ENCODE measurements at places on chromosomes 3 and 15. TPM values are rescaled to one million over a fixed set of nuclear protein-coding genes. Genes with fewer than 3 reads are reported as not detected.

Gene SHC4
- total RNA-seq = 2.9 TPM

Gene SPINT1
- not detected for total RNA-seq

Gene PIK3CB
- 5.7 TPM for total RNA-seq

Gene GMPS
- 79.4 TPM for total RNA-seq

Gene PRSS50
- not detected for total RNA-seq

DNA sequence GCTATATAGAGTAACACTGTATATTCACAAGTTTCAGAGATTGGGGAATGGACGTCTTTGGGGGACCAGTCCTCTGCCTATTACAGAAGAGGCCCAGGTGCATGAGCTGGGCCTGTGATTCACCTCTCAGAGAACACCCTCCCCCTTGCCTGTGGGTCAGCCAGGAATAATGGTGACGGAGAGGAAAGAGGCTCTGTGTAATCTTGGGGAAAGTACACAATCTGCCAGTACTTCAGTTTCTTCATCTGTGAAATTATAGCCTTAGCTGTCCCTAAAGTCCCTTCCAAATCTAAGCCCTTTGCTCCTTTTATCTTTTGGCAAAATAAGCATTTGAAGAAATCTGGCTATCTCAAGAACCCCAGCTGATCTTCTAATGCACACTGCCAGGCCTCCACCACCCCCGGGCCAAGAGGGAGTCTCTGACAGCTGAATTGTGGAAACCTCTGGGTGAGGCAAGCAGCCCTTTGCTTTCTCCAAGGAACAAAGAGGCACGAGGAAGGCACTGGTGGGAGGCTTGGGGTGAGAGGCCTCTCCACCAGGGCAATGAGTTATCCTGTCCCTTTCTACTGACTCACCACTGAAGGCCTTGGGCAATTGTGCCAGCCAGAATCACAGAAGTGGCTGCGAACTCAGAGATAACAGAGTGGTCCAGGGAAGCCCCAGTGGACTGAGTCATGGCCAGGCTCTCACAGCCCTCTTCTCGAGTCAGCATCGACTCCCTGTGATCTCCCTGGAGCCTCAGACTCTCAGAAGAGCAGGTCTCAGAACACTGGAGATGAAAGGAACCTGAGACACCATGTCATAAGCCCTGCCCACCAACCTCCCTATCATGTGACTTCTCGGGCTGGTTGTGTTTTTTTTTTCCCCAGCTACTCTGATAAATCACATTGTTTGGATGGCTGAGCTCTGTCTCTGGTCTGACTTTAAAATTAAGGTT, 31.8 kb downstream of the CCNL1 start:
- peaks cover 63% of the 10 kb centered on the region for H3K4me1 ChIP-seq
- no peaks in the 10 kb centered on the region for H3K27me3 ChIP-seq

DNA sequence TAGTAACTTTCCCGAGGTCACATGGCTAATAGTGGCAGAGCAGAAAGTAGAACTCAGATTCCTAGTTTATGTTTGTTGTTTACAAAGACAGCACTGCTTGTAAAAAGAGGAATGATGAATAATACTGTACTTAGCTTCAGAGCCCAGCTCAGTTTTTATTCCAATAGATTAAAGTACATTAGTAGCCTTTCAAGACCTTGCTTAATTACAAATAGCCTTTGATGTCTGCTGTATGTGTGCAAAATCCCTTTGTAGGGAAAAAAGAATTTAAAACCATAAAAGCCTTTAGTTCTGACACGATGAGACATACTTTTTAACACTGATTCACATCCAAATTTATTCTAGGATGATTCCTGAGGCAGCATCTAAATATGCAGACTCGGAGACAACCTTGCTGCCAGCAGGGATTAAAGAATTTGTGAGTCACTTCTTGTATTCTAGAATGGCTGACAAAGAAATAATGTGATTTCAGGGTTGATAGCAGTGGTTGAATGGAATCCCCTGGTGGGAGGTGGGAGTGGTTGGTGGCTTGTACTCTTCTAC, 324.2 kb upstream of the TGFBR2 start:
- peak overlapping the region; percentile 44 for H3K27ac ChIP-seq
- peak; percentile 61 for DNase-seq
- H3K36me3 ChIP-seq = no peaks in the 10 kb centered on the region
- H3K4me1 ChIP-seq = peaks cover 38% of the 10 kb centered on the region
- no peaks in the 10 kb centered on the region for H3K27me3 ChIP-seq
- H3K4me3 ChIP-seq = no peak overlapping the region

DNA sequence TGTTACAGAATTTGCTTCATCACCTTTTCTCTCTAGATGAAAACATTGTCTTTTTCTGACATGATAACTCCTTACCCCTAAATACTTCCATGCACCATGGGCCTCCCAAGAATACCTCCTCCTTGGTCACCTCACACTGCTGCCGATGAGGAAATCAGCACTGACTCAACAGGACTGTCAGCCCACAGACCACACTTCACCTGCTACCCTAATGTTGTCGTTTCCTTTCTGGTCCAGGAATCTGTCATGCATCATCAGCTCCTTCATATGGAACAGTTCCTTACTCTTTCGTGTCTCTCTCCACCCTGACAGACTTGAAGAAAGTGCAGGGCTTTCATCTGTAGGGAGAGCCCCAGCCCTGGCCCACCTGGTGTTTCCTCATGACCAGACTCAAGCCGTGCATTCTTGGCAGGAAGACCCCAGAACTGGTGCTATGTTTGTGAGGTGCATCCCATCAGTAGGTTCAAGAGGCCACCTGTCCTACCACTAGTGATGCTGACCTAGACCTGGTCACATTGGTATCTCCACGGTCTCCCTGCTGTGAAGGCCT, 41.1 kb upstream of the PLXNA1 start:
- peaks cover 27% of the 10 kb centered on the region for H3K4me1 ChIP-seq
- no peak for DNase-seq
- no peak overlapping the region for H3K27ac ChIP-seq
- H3K36me3 ChIP-seq = no peaks in the 10 kb centered on the region
- no peaks in the 10 kb centered on the region for H3K27me3 ChIP-seq

- H3K4me1 ChIP-seq = no peaks in the 10 kb centered on the region
- DNase-seq = no peak
- no peak overlapping the region for H3K4me3 ChIP-seq
- no peaks in the 10 kb centered on the region for H3K36me3 ChIP-seq
- H3K27ac ChIP-seq = no peak overlapping the region
These were observed 255.7 kb downstream of the CHL1 start for GRCh38 chr3:452221-452620.

DNA sequence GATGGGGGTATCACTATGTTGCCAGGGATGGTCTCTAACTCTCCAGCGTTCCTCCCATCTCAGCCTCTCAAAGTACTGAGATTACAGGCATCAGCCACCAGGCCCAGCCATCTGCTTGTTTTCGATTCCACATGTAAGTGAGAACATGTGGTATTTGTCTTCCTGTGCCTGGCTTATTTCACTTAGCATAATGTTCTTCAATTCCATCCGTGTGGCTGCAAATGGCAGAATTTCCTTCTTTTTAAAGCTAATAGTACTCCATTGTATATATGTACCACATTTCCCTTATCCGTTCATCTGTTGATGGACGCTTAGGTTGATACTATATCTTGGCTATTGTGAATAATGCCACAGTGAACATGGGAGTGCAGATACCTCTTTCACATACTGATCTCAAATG, 70.6 kb downstream of the ASB7 start:
- no peaks in the 10 kb centered on the region for H3K27me3 ChIP-seq
- no peak overlapping the region for H3K4me3 ChIP-seq
- no peaks in the 10 kb centered on the region for H3K36me3 ChIP-seq
- peaks cover 23% of the 10 kb centered on the region for H3K4me1 ChIP-seq
- DNase-seq = no peak

GRCh38 chr3:55955891-55956477, 468.9 kb upstream of the WNT5A start:
- H3K4me1 ChIP-seq = peaks cover 31% of the 10 kb centered on the region
- no peak overlapping the region for H3K4me3 ChIP-seq
- H3K27me3 ChIP-seq = no peaks in the 10 kb centered on the region

DNA sequence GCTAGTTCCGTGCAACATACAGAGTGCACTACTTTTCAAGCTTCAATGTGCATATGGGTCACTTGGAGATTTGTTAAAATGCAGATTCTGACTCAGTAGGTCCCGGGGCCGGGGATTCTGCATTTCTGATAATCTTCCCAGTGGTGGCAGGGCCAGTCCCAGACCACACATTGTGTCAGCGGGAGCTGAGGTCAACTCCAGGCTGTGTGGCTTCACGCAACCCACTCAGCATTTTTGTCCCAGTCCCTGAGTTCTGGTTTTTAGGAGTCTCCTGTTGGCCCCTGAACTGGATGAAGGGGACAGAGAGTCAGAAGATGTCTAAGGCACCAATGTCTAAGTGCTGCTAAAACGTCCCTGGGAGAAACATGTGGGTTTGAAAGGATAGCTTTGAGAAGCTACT, 26.1 kb upstream of the CCDC174 start:
- H3K36me3 ChIP-seq = peaks cover 3% of the 10 kb centered on the region
- peak; percentile 54 for DNase-seq
- peaks cover 72% of the 10 kb centered on the region for H3K4me1 ChIP-seq
- H3K4me3 ChIP-seq = no peak overlapping the region

DNA sequence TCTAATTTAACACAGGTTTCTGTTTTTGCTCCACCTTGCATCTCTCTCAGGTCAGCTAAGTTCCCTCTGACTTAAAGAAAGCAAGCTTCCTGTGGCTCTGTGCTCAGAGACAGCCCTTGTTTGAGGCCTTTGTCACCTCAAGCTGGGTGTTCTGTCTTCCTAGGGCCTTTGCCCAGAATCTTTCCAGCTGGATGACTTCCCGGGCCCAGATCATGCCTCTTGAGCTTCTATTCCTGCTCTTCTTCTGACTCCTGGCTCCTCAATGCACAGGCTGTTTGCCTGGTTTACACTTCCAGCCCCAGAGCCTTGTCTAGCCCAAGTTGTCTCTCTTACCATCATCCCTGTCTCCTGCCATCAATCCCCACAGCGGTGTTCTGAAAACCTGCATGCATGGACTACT, 300.6 kb downstream of the VPS13C start:
- DNase-seq = no peak
- H3K36me3 ChIP-seq = no peaks in the 10 kb centered on the region
- H3K4me3 ChIP-seq = no peak overlapping the region
- no peaks in the 10 kb centered on the region for H3K4me1 ChIP-seq

DNA sequence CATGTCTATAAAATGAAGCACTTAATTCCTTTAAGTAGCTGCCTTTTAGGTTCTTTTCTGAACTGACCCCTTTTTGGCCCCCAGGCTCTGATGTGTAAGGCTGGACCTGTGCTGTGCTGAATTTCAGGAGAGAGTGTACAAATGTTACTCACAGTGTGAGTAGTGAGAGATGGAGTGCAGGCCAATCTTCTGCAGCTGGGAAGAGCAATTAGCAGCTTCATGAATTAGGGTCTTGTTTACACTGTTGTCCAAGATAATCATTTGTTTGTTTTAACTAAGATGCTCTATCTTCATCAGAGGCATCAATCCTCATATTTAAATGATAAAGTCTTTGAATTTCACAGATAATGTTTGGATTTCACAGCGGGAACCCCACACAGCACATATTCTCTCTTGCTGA, 19.4 kb downstream of the ARPP21 start:
- no peak for DNase-seq
- no peaks in the 10 kb centered on the region for H3K4me1 ChIP-seq
- no peaks in the 10 kb centered on the region for H3K27me3 ChIP-seq
- no peaks in the 10 kb centered on the region for H3K36me3 ChIP-seq

- H3K36me3 ChIP-seq = no peaks in the 10 kb centered on the region
- 0 out of 2 replicates have a peak, but pooled peaks cover 11% of the 10 kb centered on the region for H3K27me3 ChIP-seq
- no peak overlapping the region for H3K27ac ChIP-seq
- H3K4me3 ChIP-seq = no peak overlapping the region
These were observed 9.5 kb downstream of the ADAMTS17 start for GRCh38 chr15:100332231-100332630.

DNA sequence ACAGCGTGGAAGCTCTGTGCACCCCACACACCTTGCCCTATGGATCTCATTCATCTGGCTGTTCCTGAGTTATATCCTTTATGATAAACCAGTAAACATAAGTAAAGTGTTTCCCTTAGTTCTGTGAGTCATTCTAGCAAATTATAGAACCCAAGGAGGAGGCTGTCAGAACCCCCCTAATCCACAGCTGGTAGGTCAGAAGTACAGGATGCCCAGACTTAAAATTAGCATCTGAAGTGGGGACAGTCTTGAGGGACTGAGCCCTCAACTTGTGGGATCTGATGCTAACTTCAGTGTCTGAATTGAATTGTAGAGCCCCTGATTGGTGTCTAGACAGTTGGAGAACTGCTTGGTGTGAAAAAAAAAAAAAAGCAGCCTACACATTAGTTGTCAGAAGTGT, 75.1 kb downstream of the B3GNT5 start:
- no peak overlapping the region for H3K27ac ChIP-seq
- H3K27me3 ChIP-seq = no peaks in the 10 kb centered on the region
- DNase-seq = no peak
- no peak overlapping the region for H3K4me3 ChIP-seq

GRCh38 chr3:45777111-45777745, 19.1 kb downstream of the SLC6A20 start:
- peaks cover 25% of the 10 kb centered on the region for H3K4me1 ChIP-seq
- H3K4me3 ChIP-seq = no peak overlapping the region
- no peaks in the 10 kb centered on the region for H3K27me3 ChIP-seq
- no peak overlapping the region for H3K27ac ChIP-seq

DNA sequence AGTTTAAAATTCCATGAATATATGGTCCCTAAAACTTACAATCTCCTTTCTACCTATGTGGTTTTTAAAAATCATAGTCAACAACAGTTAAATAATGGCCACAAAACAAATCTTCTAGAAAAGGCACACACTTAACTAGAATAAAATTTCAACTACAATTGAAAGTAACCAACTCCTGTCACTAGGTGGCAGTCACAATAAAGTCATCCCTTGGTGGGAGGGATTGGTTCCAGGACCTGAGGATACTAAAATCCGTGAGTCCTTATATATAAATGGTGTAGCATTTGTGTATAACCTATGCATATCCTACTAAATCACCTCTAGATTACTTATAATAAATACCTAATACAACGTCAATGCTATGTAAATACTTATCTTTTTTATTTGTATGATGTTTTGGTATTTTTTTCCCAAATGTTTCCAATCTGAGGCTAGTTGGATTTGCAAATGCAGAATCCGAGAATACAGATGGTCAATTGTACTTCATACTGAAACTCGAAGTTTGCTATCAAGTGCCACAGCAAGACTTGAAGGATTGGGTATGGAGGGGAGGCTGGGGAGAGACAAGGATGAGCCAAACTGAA, 172.6 kb downstream of the FMN1 start:
- no peaks in the 10 kb centered on the region for H3K36me3 ChIP-seq
- peaks cover 3% of the 10 kb centered on the region for H3K4me1 ChIP-seq
- H3K27ac ChIP-seq = no peak overlapping the region
- no peaks in the 10 kb centered on the region for H3K27me3 ChIP-seq
- DNase-seq = peak; percentile 43
